Activated naive CD4-positive, alpha-beta T cell (primary cell): ENCODE measurements at places on chromosomes 16 and 17.

GRCh38 chr17:35809855-35810461, 674 bp downstream of the TAF15 start:
- no peak for DNase-seq

- no peak for DNase-seq
Measured at GRCh38 chr17:80308692-80309517, 48.3 kb downstream of the RNF213 start.

DNA sequence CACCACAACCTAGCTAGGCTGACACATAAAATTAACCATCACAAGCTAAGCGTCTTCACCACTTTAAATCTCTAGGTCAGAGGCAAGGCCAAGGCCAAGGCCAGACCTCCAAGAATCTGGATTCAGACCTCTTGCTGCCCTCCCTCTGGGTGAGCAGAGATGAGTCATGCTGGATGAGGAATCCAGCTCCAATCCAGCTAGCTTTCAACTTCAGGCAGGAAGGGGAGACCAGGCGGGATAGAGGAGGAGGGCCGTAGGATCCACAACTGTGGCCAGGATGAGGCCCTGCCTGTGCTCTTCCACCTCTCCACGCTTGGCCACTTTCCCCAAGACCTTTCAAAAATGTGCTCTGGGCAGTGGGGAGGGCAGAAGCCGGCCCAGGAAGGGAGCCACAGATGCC, 14.7 kb downstream of the LRRC75A start:
- no peak for DNase-seq

DNA sequence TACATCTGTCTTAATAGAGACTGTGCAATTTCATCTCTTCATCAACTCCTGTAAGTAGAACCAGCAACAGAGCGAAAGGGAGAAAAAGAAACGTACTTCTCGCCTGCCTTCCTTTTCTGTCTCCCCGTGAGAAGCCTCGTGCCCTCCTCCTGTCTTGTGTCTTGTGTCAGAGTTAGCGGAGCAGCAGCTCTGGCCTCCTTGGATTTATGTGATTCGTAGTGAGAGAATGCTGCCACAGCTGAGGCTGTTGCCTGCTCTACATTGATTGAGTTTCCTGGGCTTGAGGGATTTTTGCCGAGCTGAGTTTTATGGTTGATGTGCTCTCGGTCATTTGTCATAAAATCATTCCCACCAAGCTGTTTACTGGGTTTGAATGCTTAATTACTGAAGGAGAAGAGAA, 579.1 kb upstream of the RBFOX1 start:
- DNase-seq: no peak

- DNase-seq: no peak
Measured at GRCh38 chr16:62712566-62712965, 676.3 kb upstream of the CDH8 start.

DNA sequence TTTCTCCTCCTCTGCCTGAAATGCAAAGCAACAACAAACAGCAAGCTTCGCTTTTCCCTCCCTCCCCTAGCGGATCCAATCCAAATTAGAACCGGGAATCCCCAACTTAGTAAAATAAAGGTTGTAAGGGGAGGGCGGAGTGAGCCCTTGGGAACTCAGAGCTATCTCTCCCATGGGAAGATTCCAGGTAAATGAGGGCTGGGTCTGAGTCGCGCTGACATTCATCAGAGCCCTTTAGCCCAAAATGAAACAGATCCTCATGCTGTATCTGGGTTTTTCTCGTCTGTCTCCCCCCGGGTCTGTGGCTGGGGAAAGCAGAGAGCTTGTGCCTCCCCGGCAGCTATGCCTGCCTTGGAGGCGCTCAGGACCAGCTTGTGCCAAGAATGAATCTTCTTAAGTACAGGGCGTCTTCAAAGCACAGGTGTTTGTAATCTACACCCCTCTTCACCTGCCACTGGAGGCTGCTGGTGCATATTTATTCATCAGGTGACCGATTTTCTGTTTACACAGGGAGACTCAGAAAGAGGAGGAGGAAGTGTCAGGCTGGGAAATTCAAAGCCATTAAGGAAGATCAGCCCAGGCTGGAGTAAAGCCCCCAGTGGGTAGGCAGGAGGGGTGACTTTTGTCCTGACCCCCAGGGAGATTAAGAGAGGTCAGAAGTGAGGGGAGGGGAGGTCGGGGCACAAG, 55.0 kb upstream of the GSE1 start:
- no peak for DNase-seq
